Effector memory CD8-positive, alpha-beta T cell (primary cell): ENCODE measurements at places on chromosomes 5 and 9.

DNA sequence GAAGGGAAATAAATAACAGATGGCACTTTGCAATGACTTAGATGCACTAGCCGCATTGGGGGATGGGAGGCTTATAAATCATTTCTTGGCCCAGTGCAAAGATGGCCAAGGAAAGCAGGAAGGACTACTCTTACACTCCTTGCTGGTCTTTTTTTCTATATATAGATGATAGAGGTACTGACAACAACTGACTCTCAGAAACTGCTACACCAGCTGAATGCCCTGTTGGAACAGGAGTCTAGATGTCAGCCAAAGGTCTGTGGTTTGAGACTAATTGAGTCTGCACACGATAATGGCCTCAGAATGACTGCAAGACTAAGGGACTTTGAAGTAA, 1.7 kb downstream of the CCNG1 start:
- no peak for DNase-seq

DNA sequence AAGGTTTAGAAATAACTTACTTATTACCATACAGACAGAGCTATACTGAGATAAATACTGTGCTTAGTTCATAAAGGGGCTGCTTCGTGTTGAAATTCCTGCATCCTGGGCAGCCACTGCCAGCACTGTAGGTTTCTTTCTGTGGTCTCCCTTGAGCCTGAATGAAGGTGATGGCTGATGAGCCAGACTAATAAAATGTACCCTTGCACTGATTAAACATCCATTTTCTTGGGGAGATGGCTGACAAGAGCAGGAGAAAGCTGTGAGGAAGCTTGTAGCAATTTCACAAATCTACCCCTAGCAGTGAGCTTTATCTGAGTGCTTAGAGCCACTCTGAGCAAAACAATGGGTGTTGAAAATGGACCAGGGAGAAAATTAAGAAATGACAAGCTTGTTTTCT, 23.3 kb upstream of the ZSWIM6 start:
- no peak for DNase-seq

GRCh38 chr5:41412496-41412895, 97.9 kb downstream of the PLCXD3 start:
- DNase-seq = no peak

DNA sequence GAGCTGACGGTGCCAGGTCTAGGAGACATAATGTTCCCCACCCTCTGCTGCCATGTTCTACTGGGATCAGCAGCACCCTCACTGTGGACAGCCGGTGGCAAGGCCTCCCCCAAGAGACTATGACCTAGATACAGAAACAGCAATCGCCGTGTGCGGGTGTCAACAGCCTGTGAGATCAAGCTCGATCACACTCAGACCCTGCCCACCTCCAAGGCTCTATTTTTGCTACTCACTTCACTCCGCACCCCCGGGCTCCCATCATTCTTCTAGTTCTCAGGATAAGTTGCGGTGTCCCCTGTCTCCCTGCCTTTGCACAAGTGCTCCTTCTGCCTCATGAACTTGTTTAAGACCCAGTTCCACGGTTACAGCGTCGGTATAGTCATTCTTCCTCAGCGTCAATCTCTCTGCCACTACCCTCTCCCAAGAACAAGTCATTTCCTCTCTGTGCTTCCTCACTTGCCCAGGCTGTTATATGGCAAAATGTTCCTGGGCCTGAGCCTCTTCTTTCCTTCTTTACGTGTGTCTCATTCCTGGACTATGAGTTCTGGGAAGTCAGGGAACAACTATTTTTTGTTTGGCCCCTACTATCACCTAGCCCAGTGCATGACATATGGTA, 5.4 kb upstream of the DOCK8 start:
- DNase-seq = no peak

- no peak for DNase-seq
These were observed 8.3 kb downstream of the CAMK4 start for GRCh38 chr5:111232311-111233051.

DNA sequence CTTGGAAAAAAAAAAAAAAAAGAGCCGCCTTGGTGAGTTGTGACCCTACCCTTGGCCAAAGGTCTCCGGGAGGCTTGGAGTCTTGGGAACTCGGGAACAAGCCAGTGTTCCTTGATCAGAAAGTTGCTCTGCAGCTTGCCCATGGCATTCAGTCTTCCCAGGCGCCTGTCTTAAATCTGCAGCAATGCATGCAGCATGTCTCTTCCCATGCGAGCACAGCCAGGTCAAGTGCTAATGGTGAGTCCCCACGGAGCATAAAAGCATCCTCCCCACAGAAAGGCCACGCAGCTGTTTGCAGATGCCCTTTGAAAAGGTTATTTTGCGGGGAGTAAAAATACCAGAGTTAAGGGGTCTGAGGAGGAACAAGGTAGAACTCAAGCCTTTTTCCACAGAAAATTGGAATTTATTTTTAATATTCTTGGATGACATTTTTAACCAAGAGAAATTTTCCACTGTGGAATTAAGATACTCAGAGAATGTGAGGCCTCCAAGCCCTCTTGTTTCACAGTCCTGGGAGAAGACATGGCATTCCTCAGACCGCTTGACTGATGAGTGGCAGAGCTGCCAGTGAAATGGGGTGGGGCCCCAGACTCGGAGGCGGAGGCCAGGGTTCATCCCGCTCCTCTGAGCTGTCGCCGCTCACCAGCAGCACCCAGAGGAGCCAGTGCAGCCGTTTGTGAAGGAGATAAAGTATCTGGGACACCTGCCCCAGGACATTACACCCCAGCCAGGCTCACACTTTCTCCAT, 81.6 kb downstream of the CYFIP2 start:
- no peak for DNase-seq

DNA sequence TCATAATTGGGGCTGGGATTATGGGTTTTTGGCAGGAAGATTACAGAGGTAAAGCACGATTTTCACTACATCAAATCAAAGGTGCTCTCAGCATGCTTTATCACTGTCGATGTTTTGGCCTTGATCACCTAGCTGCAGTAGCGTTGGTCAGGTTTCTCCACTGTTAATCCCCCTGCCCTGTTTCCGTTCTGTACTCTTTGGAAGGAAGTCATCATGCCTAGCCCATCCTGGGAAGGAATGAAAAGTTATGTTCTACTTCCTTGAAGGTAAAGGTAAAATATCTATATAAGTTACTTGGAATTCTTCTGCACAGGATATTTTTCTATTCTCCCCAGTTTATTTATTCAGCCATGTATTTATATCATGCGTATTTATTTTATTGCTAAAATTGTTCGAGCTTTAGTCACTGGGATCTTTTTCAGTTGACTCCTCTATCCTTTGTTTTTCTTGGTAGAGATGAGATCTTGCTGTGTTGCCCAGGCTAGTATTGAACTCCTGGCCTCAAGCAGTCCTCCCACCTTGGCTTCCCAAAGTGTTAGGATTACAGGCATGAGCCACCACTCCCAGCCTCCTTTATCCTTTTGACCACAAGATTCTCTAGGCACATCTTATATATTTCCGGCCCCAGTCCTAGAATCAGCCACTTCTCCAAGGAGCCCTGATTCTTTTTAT, 25.3 kb downstream of the FAF2 start:
- DNase-seq = no peak
